ENCODE measurements at places on chromosomes 3 and 15.

DNA sequence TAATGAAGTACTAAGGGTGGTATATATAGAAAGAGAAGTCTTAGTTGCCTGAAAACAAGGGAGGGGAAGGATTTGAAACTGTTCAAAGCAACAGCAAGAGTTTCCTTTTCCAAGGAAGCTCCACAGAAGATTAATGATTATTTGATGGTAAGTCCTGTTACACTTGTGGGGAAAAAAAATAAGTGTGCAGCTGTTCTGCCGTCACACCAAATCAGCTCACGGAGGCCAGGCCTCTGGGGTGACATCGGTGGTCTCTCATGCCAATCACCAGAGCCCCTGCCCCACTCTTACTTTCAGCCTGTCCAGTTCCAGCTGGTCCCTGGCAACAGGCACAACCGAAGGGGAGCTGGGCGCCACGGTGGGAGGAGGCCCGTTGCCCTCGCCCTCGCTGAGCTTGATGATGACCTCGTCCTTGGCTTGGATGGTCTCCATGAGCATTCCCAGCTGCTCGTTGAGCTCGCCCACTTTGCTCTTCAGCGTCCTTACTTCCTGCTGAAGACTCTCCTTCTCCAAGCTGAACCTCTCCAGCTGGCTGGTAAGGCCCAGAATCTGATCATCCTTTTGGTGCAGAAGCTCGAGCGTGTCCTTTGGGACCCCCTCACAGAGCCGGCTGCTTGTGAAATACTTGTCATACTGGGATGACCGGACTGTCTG, 53.5 kb downstream of the TBC1D2B start:
- no peak for DNase-seq

- DNase-seq = no peak
Observed at GRCh38 chr3:63089007-63089750, 188.9 kb upstream of the SYNPR start.

DNA sequence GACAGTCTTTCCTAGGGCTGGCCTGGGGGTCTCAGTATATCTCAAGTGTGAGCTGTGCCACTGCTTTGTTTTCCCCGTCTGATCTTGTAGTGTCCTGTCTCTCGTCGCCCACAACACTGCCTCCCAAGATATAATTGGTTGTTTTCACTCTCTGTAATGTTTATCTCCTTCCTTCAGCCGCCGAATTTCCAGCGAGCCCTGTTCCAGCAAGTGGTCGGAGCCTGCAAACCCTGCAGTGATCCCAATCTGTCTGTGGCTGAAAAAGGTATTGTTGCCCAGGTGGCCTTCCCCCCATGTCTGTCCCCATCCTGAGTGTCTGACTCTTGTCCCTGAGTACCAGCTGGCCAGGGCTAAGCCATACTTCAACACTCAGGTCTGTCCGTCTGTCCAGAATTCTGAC, 9.5 kb upstream of the MANF start:
- no peak for DNase-seq

DNA sequence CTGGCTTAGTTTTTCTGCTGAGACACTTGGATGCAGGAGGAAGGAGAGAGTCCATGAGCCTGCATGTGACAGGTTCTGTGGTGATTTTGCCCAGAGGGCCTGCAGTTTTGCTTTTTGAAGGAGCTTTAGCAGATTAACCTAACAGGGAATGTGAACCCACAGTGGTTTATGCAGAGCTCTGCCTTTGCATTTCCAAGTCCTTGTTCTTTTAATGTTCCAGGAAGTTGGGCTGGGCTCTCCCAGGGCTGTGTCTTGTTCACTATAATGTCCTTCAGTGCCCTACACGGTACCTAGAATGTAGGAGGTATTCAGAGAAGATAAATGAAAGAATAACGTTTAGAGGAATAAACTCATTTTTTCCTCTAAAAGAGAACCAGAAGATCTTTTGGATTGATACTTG, 50.3 kb downstream of the PCCB start:
- no peak for DNase-seq

DNA sequence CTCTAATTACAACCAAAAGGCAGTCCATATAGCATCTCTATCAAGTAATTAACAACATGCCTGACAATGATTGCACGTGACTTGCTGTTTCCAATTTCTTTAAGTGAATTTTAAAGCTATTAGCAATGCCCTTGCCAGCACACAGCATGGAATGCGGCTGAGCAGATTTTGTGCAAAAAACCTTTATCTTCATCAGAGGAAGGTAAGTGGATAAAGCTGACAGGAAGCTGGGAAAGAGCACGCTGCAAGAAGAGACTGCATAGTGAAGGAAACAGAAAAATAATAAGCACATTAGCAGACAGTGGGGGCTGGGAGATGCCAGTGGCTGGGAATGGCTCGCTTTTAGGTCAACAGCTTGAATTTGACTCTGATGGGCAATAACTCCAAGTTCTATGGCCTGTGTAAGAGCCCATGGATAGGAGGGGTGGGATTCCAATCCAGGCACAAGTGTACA, 138.8 kb downstream of the PDZRN3 start:
- no peak for DNase-seq

DNA sequence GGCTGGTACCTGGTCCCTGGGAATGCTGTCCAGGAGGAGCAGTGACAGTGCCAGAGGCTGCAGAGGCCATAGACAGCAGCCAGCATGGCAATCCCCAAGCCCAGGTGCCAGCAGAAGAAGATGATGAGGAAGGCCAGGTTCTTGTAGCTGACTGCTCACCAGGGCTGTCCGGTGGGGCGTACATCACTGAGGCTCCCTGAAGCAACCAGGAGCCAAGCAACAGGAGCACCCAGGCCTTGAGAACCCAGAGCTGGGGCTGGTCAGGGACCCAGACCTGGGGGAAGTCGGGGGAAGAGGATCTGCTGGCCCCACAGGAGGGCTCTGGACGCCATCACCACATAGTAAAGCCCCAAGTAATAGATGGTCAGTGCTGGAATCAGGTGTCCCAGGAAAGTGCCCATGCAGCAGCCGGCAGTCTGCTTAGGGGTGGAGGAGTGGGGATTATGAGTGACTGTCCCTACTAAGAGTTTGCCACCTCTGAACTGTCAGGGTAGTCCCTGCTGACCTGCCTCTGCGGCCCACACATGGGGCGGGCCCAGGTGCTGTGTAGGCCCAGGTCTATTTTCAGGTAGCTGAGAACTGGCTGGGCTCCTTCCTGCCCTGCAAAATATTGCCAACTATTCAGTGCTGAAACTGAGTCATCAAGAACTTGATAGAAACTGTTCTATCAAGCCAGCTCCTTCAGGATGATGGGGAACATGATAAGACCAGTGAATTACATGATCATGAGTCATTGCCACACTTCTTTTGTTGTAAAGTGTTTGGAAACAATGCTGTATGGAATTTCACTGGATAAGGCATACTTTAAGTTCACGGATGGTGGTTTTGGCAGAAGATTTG, 68.7 kb downstream of the CHRD start:
- DNase-seq = peak; percentile 31

GRCh38 chr15:37140531-37141058, 40.2 kb upstream of the MEIS2 start:
- DNase-seq = no peak

DNA sequence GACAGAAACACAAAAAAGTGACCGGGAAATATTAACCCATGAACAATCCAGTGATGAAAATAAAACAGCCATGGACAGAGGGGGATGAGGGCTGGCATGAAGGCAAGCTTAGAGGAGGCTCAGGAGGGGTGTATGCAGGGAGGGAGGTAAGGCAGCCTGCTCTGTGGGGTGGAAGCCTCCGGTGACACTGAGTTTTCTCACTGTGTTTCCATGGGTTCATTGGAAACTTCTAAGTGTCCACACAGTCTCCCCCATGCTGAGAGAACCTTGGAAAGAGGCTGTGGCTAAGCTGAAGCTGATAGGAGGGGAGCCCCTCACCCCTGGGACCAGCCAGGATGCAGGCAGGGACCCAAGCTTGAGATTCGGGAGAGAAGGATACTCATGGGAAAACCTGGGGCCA, 6.8 kb upstream of the SKOR1 start:
- no peak for DNase-seq

- no peak for DNase-seq
Observed at GRCh38 chr3:49244581-49245205, 32.3 kb downstream of the C3orf62 start.

Measured in hepatocyte (in vitro differentiated cells).